Hematopoietic multipotent progenitor cell treated with erythropoietin and hydrocortisone succinate and interleukin-3 and kit ligand, for 8 days (in vitro differentiated cells): ENCODE measurements at places on chromosomes 3 and 15.

- DNase-seq: no peak
These were observed 4.2 kb upstream of the TATDN2 start for GRCh38 chr3:10244009-10244408.

DNA sequence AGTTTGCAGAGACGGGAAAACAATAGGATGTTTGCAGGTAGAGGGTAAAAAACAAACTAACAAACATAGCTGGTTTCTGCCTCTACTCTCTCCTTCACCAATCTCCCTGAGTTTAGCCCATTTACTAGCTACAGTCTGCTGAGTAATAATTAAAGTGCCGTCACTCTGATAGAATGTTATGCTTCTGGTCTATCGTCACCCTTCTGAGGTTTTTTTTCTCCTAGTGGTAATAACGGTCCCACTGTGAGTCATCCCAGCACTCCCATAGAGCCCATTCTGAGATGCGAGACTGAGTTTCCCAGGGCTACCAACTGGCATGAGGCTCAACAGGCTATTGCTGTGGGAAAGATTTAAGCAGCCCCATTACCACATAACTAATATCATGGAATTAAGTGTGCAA is 56.4 kb downstream of the PLAAT1 start:
- no peak for DNase-seq

GRCh38 chr15:61749169-61749568 is 311.1 kb downstream of the VPS13C start:
- no peak for DNase-seq

GRCh38 chr3:127366383-127366782 is 78.5 kb upstream of the PRR20G start:
- no peak for DNase-seq

GRCh38 chr15:58510715-58511598 is 79.2 kb downstream of the LIPC start:
- DNase-seq: no peak

DNA sequence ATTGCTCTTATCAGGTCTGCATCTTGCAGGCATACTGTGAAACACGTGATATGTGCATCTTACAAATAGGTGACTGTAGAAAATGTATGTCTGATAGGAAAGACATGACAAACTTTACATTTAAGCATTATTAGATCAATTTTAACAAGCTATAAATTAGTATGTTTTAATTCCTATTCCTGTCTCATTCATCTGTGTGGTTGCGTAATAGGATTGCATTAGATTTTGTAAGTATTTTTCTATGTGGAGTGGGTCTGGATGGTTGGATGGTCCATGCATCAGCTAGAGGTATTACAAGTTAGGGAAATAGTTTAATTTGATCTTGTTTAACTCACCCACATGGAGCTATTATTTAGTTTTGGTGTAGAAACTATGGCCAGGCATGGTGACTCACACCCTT is 18.8 kb downstream of the ASTE1 start:
- no peak for DNase-seq

DNA sequence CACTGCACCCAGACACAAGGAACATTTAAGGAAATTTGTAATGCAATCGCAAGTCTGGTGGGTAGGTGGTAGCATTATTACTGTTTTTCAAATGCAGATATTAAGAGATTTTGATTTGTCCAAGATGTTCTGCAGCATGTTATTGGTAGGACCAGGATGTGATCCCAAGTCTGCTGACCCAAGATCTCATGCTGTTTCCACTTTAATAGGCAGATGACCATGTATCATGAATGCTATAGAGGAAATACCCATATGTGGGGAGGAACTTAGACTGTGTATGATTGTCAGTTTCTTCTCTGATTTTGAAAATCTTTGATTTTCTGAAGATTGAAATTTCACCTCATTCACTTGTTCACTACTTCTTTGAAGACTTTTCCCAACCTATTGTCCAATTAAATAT is 28.7 kb downstream of the ATP6V1A start:
- DNase-seq: no peak
